ENCODE measurements at places on chromosomes 1 and 21.

- no peak for DNase-seq
Observed at GRCh38 chr1:201059871-201060555, 36.5 kb upstream of the KIF21B start.

DNA sequence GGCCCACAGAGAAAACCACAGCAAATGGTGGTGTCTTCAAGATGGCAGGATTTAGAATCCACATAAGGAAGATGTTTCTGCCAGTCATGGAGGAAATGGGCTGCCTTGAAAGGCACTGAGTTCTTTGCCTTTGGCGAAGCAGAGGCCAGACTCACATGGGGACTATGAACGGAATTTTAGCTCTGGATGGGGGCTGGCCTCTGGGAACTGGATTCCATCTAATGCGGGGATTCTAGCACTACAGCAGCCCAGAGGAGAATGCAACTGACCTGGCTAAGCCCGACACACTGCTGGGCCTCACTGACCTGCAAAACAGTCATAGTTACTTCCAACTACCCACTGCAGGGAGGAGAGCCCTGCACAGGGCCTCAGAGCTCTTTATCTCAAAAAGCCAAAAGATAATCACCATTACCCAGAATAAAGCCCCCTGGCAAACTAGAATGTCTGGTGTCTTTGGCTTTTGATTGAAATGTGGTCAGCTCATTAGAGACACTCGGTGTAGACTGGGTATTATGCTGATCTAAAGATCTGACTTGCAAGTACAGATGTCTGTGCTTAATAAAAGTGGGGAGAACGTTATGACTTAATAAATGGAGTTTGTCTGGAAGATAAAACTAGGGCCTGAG lies 11.6 kb downstream of the HCRTR1 start:
- no peak for DNase-seq

DNA sequence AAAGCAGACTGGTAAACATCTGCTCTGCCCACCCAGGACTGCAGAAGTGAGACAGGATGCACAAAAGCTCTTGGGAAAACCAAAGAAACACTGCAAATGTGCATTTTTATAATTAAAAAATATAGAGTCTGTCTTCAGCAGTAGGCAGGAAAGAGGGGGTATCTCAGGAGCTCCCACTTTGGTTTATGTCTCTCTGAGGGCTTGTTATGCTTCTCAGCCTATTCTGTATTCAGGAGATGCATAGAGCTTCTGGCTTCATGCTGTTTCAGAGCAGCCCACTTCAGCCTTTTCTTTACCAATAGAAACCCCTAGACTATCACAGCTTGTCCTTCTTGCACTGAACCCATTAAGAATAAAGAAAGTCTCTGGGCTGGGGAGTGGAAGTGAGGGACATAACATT lies 148.0 kb downstream of the ROR1 start:
- DNase-seq: no peak

- DNase-seq: no peak
Observed at GRCh38 chr1:97634758-97635157, 286.1 kb downstream of the DPYD start.

GRCh38 chr1:79745929-79746328 lies 739.4 kb upstream of the ADGRL4 start:
- no peak for DNase-seq

DNA sequence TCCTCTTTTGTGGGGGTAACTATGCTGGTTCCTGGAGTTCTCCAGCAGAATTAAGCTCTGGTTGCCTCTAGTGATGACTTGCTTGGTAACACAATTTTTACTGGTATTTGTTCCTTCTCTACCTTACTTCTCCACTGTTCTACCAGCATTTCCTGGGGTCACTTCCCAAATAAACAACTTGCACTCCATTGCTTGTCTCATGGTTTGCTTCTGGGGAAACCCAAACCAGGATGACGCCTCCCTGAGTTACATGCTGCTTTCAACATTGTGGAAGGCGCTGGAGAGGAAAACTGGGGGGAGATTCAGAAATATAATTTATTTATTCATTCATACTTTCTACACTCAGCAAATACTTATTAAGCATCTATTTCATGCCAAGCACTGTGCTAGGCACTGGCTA lies 55.3 kb upstream of the AK4 start:
- no peak for DNase-seq

GRCh38 chr1:62809788-62810187 lies 25.9 kb downstream of the ATG4C start:
- DNase-seq: no peak

DNA sequence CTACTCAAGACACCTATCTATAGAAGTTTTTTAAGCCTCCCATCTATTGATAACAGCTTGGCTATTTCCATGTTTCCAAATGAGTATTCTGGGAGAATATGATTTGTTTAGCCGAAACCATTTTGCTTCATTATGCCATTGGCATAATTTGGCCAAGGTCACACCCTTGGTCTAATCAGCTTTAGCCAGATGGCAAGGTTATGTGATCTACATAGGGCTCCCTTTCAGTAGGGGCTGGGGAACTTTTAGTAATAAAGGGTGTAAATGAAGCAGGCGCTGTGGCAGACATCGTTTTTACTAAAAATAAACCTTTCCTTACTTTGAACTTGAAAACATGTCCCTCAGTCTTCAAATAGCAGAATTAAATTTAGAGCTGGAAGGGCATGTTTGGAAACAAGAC lies 3.0 kb upstream of the PDC start:
- no peak for DNase-seq

GRCh38 chr1:175864183-175864582 lies 120.8 kb upstream of the TNR start:
- no peak for DNase-seq

DNA sequence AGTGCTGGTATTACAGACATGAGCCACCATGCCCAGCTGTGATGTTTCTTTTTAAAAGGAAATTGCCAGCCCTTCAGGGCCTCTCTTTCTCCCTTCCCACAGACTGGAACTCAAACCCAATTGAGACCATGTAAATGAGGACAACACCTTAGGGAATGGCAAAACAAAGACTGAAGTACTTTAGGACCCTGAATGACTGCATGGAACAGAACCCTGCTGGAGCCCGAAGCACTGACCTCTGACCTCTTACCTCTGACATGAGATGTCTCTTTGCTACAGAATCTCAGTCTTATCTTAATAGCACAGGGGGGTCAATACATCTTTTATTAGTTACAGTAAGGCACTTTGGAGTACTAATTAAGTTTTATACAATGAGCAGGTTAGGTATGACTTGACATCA lies 15.5 kb upstream of the DR1 start:
- DNase-seq: no peak

- DNase-seq: peak; percentile 99
Observed at GRCh38 chr21:45228171-45228641, 59.5 kb downstream of the POFUT2 start.

GRCh38 chr1:58931756-58932155 lies 147.9 kb upstream of the JUN start:
- DNase-seq: no peak

DNA sequence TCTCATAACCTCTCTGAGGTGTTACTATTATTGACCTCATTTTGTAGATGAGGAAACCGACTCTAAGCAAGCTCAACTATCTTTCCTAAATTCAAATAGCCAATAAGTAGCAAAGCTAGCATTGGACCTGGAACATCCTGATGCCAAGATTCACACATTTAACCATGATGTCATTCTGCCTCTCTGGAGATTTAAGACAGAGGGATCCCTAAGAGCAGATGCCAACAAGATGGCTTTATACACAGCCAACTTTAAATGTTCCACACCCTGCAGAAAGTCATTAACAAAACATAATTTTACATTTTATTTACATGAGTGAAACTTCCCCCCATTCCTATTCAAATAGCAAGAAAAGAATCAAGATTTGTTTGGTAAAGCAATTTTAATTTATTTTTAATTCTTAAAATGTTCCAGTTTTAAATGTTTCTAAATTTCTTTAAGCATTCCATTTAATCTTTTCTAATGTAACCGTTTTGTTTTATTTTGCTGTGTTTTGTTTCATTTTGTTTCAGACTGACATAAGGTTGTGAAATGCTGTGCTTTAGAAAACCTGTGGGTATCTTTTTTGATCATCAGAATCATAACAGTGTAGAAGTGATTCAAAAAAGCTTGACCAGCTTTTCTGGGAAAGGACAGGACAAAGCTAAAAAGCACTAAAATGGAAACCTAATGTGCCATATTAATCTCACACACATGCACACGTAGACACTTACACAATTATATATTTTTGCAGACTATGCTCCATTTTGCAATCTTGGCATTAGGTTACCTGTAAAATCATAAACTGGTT lies 7.6 kb upstream of the VAV3 start:
- no peak for DNase-seq

DNA sequence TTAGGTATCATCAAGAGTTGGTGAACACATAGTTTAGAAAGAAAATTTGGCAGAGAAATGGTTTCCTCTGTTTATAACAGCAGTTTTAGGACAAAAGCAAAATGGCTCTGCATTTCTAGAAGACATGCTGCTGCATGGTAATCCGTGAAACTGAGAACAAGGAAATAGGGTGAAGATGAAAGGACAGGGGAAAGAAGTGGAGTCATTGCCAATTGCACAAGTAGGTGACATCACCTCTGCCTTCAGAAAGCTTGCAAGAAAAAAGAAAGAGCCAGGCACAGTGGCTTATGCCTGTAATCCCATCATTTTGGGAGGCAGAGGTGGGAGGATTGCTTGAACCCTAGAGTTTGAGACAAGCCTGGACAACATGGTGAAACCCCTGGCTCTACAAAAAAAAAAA lies 217.6 kb downstream of the LMX1A start:
- no peak for DNase-seq

GRCh38 chr1:32864375-32865019 lies 6.2 kb downstream of the FNDC5 start:
- no peak for DNase-seq

- DNase-seq: no peak
Observed at GRCh38 chr1:20558191-20558590, 5.8 kb downstream of the FAM43B start.

DNA sequence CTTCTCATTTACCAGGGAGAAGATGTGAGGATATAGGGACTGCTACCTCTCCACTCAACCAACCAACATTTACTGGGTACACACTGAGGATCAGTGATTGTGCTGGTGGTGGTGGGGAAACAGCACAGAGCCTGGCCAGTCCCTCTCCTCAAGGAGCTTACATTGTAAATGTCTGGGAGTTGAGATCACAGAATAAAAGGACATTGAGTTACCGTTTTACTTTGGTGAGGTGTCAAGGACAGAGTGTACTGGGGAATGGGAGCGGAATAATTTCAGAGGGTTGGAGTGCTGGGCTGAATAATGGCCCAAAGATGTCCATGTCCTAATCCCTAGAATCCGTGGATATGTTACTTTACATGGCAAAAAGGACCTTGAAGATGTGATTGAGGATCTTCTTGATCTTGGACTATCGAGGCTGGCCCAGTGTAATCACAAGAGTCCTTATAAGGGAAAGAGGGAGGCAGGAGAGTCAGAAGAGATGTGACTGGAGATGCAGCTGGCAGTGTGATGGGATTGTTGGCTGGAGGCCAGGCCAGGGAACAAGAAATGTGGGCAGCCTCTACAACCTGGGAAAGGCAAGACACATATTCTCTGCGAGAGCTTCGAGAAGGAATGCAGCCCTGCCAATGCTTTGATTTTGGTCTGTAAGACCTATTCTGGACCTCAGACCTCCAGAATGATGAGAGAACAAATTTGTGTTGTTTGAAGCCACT lies 26.6 kb upstream of the RWDD3 start:
- no peak for DNase-seq

DNA sequence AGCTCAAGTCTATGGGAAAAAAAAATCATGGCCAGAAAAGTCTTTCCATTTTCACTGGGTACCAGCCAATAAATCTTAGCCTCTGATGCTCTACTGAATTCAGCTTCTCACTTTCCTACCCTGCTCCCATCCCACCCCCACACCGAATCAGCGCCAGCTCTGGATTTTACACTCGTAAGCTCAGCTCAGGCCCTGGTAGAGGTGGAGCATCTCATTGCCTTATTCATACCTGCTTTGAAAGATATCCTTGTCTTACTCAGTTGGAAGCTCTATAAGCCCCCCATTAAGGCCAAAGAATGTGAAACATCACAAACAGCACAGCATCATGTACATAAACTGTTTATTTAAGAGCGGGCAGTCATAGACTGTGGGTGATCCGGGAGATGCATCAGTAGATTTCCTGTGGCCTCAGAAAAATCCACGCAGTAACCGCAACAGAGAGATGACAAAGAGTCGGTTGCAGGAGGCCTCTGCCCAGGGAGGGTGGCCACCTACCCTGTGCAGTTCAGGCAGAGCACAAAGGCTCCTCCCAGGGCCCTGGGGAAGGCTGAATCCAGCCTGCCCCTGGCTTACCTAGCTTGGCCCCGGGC lies 36.4 kb upstream of the ETS2 start:
- peak; percentile 85 for DNase-seq

GRCh38 chr1:9402256-9402616 lies 109.5 kb downstream of the SPSB1 start:
- no peak for DNase-seq

DNA sequence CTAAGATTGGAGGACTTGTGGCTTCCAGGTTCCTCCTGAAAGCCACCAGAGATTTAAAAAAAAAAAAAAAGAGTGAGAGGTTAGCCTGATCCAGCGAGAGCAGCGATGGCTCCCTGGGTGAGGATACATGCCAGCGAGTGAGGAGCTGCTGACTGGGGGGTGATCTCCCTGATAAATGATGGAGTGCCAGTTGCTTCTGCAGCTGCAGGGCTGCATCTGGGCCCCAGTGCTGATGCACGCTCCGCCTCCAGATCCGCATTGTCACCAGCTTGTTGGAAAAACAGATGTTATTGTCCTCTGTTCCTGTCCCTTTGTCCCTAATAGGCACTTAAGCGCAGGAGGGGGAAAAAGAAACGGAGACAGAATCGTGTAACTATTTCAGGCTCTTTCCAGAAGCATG lies 28.6 kb downstream of the UBIAD1 start:
- DNase-seq: no peak

GRCh38 chr1:166040202-166040997 lies 126.4 kb downstream of the FAM78B start:
- DNase-seq: no peak

DNA sequence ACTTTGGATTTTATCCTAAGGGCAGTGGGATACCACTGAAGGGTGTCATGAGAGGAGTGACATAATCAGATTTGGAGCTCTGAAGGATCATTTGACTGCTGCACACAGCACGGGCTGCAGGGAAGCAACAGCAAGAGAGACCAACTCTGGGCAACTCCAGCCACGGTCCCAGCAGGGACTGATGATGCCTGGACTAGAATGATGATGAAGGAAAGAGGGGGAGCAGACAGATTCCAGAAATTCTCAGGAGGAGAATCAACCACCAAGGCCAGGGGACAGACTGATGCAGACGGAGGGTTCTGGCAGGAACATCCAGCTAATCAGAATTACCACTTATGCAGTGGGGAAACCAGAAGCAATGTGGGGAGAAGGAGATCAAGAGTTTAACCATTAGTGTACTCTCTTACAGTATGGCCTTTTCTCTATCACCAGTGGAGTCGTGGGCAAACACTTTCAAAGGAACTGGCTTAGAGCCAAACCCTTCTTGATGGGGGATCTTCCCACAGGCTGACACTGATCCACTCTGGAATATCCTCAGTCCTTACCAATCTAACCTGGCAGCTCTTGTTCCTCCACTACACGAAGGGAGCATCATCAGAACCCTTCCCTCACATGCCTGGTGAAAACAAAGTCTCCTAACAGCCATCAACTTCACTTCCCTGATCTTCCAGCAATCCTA lies 3.3 kb downstream of the URB1 start:
- DNase-seq: peak; percentile 65

- no peak for DNase-seq
Observed at GRCh38 chr1:85609976-85610375, 29.4 kb downstream of the CCN1 start.
